ENCODE measurements at places on chromosomes 2 and 18. TPM values are rescaled to one million over a fixed set of nuclear protein-coding genes. Genes with fewer than 3 reads are reported as not detected.

EMILIN1 gene
- total RNA-seq, result 4.8 TPM

GALR1 gene
- 0.74 TPM for total RNA-seq

UGT1A8 gene
- not detected for total RNA-seq

PID1 gene
- total RNA-seq, result 4.0 TPM

OTX1 gene
- total RNA-seq, result 0.74 TPM
